ENCODE measurements at places on chromosomes 11 and 22.

- no peak for DNase-seq
These were observed 11.9 kb downstream of the SLC29A2 start for GRCh38 chr11:66359662-66360087.

GRCh38 chr22:45240104-45240809, 437 bp downstream of the KIAA0930 start:
- no peak for DNase-seq

DNA sequence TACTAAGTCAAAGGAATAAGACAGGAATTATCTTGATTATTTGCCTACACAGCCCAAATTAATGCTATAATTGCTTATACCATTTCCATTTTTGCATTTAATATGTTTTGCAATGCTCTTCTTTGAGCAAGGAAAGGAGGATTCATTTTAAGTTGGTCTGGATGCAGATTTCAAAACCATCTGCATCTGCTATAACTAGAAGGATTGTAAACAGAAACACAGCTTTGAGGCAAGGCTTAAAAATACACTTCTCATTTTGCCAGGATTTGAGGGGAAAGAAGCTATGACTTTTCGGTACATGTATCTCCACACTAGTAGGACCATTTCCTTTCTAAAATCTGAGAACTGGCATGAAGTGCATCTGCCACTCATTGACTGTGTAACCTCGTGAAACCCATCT, 95.9 kb upstream of the MTNR1B start:
- no peak for DNase-seq

DNA sequence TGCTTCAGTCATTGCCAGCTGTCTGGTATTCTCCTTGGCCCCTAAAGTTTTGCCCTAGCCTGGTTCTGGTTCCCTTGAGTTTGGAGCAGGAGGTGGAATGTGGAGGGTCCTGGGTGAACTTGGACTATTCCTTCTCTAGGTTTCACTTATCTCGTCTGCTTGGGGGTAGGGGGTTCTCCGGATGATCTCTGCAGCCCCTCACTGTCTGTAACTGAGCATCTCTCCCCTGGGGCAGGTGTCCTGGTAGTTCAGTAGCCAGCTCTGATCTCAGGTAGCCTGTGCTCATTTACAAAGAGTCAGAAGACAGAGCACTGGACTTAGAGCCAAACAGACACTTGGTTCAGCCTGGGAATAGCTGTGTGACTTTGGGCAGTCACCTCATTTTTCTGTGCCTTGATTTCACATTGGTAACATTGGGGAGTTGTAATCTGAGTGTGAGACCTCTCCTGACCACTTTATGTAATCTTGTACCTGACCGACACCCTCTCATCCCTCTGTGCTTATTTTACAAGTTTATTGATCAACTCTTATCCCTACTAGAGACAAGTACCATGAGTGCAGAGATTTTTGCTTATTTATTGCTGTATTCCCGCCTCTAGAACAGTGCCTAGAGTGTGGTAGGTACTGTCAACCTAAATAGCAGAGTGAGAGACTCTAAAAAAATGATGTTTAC, 804 bp downstream of the CCDC134 start:
- no peak for DNase-seq

DNA sequence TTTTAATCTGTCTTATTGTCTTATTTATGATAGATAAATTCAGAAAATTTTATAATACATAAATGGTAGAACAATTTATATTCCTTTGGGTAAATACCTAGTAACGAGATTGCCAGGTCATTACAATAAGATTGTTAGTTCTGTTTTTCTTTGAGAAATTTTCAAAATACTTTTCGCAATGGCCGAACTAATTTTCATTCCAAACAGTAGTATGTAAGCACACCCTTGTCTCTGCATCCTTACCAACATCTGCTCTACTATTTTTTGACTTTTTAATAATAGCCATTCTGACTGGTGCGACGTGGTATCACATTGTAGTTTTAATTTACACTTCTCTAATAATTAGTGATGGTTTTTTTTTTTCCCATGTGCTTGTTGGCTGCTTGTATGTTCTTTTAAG, 351.4 kb upstream of the LUZP2 start:
- no peak for DNase-seq

- no peak for DNase-seq
These were observed 51.5 kb upstream of the HORMAD2 start for GRCh38 chr22:30028731-30029130.

DNA sequence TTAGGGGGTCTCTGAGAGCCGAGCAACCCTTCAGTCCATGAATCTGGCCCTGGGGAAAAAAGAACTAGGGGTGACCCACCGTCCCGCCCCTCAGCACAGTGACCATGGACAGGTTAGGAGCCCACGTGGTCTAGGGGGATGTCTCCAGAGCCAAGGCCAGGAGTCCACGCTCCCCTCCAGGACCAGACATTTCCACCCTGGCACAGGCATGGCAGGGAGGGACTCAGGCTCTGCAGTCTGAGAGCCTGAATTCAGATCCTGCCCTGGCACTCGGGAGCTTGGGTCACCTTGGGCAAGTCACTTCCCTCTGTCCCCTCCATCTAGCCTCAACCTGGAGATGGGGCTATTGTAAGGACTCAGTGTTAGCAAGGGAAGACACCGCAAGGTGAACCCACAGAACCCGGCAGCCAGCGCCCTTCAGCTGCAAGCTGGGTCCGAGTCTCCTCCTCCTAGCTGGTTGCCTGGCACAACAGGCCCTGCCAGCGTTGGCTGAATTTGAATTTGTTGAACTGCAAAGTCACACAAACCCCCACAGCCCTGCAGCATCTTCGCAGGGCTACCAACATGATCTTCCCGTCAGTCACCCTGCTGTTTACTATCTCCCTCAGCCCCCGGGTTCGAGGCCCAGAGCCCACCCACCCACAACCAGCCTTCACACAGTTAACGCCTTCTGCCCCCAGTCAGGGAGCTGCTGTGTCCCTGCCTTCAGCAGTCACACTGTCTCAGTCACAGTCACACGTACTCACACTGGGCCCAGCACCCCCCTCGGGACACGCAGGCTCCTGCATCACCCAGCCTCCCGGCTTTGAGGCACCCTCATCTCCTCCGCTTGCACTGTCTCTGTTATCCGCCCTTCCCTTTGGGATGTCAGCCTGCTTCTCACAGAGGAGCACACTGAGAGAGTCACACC, 603 bp upstream of the PDGFB start:
- DNase-seq = no peak

GRCh38 chr11:100141201-100141600, 545.9 kb upstream of the ARHGAP42 start:
- no peak for DNase-seq

DNA sequence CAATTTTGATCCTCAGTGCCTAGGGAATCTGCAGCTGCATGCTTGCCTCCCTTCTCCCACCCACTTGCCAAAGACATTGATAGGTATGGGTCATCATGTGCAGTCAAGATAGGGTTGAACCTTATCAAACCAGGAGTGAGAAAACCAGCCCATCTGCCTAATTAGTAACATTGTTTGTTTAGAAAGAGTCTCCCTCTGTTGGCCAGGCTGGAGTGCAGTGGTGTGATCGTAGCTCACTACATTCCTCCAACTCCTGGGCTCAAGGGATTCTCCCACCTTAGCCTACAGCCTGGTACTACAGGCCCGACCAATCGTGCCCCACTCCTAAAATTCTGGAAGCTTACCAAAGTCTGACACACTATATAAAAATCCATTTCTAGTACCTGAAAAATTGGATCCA, 4.6 kb downstream of the C11orf71 start:
- no peak for DNase-seq

GRCh38 chr11:117298195-117298594, 7.0 kb downstream of the BACE1-AS start:
- no peak for DNase-seq

- DNase-seq = no peak
These were observed 631.4 kb upstream of the LUZP2 start for GRCh38 chr11:23865341-23865975.

- DNase-seq = no peak
These were observed 57.1 kb downstream of the THAP12 start for GRCh38 chr11:76323804-76324203.

DNA sequence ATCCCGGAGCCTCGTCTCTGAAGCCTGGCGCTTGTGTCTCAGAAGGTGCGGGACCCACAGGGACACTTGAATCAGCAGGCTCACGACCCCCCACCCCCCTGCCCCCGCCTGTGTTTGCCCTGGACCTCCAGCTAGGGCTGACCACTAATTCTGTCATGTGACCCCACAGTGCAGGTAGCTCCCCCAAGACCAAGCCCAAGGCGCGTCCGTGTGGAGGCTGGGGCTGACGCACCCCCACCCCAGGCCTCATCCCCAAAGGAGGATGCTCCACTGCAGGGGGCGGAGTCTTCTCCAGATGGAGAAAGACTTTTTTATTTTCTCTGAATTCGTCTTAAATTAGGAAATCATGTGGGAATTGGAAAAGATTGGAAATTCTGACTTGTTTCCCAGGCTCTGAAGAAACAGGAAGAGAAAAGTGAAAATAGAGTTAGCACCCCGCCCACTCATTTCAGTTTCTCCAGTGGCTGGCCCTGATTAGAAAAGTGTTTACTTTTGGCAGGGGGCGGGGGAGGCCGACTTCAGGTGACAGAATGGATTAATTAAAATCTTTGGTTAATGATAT, 1.0 kb upstream of the RELA start:
- no peak for DNase-seq

DNA sequence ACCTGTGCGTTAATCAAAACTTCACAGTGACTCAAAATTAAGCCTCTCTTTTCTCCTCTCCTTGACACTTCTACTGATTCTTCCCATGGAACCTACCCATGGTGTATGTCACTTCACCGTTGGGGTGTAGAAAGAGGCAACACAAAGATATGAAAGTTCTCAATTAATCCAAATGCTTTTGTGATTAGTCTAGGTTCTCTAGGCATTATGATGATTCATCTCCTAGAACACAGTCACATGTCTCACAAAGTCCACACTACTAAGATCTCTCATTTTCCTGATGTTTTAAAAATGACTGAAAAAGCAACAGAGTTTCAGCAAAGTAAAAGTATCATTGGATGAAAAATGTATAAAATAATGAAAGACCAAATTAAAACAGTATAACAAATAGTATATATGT, 13.7 kb upstream of the SCGB2A2 start:
- no peak for DNase-seq

DNA sequence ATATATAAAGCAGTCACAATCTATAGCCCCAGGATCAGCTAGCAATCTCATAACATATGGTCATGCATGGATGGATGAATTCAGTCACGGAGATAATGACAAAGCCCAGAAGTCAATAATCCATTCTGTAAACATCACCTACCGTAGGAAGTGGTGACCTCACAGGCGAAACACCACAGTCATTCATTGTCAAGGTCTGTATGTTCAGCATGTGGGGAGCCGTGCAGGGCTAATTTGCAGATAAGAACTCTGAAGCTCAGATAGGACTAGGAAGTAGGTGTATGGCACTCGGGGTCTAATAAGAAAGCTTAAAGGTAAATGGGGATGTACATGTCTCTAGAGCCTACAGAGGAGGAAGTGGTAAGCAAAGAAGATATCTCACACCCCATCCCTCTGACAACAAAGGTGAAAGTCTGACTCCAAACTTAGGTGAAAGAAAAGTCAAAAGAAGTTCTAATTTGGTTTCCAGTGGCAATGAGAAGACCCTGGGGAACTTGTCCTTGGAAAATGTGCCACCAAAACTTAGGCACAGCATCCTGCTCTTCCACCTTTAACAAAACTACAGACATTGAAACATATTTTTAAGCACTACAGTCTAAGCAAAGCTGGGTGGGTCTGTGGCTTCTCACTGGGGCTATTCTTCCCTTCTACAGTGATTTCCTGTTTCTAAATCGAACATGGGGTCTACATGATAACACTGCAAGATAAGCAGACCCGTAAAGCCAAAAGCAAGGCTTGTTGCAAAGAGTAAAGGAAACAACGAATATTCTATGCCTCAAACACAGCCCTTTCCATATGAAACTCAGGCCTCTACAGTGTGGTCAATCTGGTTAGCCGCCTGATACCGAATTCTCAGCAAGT, 5.2 kb downstream of the CRTAM start:
- no peak for DNase-seq

DNA sequence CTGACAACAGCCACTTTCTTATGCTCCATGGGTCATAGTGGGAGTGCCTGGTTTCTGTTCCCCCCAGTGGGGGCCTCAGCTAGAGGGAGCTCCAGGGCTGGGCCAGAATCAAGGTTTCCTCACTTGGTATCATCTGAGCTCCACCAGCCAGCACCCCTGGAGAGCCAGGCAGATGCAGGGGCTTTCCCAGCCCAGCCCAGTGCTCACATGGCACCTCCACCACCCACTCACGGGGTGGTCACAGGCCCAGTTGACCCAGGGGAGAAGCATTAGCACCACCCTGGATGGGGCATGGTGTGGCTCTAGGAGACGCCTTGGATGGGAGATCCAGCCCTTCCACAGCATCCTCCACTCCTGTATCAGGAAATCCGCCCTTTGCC, 24.1 kb upstream of the WNT7B start:
- no peak for DNase-seq

- DNase-seq = peak; percentile 59
These were observed at the start of gene CAPN5 for GRCh38 chr11:77066229-77067042. Gene CAPN5, plus strand, starts transcription at chr11:77066971. Its CDS starts 17,916 bp downstream, at chr11:77084887.

DNA sequence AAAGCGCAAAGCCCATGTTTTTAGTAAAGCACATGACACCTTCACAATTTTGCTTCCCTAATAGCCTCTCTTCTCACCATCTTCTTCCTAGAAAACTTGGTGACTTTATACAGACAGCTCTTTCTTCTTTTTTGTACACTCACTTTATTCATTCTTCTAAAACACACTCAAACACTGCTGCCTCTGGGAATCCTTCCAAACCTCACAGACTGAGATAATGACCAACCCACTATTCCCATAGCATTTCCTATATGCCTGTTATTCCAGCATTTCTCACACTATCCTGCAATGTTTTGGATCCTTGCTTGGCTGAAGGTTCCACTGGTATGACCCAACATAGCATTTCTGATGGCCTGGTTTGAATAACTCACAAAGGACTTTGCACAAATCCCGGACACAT, 442.1 kb upstream of the CCDC90B start:
- no peak for DNase-seq

DNA sequence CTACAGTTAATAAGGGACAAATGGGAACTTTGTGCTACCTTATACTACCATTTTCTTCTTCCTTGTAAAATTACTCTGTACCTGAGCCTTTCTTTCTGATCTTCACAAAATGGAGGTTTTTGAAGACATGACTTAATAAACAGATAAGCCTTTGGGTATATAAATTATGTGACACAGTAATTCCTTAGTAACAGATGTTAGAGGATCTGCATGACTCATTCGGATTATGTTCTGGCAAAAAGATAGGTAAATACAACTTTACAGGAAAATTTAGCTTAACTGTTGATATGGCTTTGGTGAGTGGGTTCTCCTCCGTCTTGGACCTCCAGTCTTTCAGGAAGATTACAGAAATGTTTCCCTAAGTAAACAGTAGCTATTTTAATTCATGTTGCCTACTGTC, 61.8 kb downstream of the BID start:
- no peak for DNase-seq

DNA sequence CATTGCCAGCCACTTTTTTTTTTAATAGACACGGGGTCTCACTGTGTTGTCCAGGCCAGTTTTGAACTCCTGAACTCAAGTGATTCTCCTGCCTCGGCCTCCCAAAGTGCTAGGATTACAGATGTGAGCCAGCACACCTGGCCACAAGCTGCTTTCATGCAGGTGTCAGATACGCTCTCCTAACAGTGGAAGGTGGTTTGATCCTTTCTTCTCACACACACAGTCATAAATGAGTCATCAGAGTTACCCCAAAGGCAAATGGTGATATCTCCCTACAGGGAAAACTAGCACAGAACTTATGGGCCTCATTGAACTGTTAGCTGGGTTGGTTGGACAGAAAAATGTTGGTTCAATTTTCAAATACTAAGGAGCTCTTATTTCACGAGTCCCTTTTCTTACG, 38.2 kb upstream of the UBASH3B start:
- DNase-seq = no peak

Measured in omental fat pad (tissue), 4 donors.